PC-9 (cell line): ENCODE measurements at places on chromosomes 3 and 15.

DNA sequence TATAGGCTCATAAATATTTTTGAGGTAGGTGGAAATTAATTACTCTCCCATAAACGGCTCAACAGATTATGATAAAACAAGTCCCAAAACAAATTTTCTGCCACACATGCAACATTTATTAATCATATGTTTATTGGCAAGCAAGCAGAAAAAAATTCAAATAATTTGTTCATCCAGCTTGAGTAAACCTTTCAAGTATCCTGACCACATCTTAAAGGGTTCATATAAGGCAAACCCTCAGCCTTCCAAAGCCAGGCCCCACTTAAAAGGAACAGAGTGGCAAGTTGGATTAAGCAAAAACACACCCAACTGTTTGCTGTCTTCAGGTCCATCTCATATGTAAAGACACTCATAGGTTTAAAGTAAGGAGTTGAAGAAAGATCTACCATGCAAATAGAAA, 1042.3 kb downstream of the DIPK2A start:
- no peak for DNase-seq

DNA sequence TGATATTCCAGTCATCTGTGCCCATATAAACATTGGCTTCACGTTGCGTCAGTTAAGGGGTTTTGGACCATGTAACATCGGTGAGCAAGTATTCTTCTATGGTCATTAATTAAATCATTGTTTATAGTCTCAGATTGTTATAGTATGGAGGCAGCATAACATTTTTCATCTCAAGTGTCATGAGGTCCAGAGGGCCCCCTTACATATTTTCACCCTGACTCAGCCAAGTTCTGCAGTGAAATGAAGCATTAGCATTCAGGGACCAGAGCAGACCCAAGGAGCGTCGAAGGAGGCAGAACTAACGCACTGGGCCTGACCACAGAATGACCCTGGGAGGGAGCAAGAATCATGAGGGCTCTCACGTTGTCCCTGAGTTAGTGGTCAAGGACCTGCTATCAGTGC, 171.5 kb downstream of the LRTM1 start:
- no peak for DNase-seq

- no peak for DNase-seq
Observed at GRCh38 chr3:127183931-127184869, 8.7 kb upstream of the PRR23E start.

DNA sequence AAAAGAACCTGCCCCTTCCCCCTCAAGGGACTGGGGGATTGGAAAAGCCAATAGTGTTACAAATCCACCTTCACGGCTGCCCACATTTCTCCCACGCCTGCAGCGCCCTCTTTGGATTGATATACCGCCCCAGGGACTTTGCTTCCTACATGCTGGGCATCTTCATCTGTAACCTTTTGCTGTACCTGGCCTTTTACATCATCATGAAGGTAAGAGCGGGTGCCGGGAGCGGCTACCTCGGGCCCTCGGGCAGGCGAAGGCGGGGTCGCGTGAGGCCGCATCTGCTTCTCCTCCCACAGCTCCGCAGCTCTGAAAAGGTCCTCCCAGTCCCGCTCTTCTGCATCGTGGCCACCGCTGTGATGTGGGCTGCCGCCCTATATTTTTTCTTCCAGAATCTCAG, 73.1 kb downstream of the USF3 start:
- no peak for DNase-seq

DNA sequence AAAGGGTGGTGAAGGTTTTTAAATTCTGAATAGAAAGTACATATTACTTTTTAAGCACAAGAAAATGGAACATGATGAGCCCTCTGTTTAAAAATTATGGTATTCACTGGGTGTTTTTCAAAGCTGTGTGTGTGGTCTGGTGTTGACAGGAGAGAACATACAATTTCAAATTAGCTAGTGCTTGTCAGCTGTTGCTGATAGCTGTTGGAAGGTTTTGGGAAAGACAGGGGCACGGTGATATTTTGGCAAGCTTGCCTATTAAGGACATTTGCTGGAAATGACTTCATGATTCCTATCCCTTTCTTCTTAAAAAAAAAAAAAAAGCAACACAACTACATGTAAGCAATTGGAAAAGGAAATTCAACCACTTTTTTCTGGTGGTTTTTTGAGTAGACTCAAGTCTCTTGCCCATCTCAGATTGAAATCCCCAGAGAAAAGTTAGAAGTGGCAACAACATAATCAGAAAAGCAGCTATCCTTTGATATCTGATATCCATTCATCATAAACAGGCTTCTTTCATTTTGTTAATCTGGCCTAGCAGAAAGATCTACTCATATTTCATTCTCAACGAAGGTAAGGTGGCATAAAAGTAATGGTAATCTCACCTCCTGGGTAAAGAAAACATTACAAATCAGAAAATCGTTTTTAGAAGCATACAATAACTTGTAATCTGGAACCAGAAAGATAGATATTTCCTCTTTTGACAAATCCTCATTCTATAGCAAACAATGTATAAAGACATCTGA, 130.0 kb downstream of the RBMS3 start:
- no peak for DNase-seq
